Daoy (cell line): ENCODE measurements at places on chromosomes 12 and 14. TPM values are rescaled to one million over a fixed set of nuclear protein-coding genes. Genes with fewer than 3 reads are reported as not detected.

DNA sequence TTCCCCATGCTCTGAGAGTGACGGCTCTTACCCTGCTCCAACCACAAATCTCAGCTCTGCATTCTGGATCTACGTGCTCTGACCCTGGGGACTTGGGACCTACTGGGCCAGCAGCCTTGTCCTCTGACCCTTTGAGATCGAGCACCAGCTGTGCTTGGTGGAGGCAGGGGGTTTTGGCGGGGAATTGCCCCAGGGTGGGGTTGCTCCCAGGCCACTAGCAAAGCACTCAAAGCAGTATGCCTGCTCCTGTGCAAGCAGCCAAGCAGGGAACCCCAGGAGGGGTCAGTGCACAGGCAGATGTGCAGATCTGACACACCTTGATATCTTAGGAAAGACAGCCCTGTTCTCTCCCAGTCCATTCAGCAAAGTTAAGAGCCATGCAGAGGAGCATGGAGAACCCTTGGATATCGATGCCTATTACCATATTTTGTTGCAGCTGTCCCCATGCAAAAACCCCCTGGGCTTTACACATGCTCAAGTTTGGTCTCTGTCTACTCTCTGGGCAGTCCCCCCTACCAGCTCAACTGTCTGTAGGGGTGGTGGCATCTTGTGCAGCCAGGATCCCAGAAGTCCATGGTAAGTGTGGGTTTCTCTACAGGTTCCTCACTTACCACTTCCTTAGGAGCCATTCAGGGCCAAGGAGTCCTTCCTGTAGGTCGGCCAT, 319.0 kb downstream of the TMTC2 start:
- no peak for DNase-seq

The SIRT4 gene
- 1.8 and 5.6 TPM in 2 replicates for total RNA-seq

The PTPRO gene
- total RNA-seq = 1.5 and 3.0 TPM in 2 replicates

The TRAF3 gene
- total RNA-seq = 35.7 and 41.9 TPM in 2 replicates
